Activated CD4-positive, CD25-positive, alpha-beta regulatory T cell treated with anti-CD3 and anti-CD28 coated beads, Interleukin-2, amount 50 U/mL, for 16 hours (primary cell): ENCODE measurements at places on chromosomes 5 and 9.

DNA sequence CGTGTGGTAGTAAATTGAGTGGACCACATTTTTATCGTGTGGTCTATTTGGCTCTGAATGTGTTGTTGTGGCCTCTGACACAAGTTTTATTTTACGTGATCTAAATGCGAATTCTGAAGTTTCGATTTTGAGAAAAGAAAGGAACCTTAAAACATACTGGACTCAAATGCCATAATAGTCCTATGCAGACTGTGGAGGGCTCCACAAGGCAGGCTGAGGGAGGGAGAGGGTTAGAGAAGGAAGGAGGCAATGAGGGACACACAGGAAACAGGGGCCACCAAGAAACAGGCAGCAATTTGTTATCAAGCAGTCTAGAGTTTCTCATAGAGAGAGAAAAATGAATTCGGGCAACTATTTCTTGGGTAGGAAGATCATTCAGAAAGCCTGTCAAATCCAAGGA is 110.4 kb upstream of the SEMA6A start:
- DNase-seq, result no peak

DNA sequence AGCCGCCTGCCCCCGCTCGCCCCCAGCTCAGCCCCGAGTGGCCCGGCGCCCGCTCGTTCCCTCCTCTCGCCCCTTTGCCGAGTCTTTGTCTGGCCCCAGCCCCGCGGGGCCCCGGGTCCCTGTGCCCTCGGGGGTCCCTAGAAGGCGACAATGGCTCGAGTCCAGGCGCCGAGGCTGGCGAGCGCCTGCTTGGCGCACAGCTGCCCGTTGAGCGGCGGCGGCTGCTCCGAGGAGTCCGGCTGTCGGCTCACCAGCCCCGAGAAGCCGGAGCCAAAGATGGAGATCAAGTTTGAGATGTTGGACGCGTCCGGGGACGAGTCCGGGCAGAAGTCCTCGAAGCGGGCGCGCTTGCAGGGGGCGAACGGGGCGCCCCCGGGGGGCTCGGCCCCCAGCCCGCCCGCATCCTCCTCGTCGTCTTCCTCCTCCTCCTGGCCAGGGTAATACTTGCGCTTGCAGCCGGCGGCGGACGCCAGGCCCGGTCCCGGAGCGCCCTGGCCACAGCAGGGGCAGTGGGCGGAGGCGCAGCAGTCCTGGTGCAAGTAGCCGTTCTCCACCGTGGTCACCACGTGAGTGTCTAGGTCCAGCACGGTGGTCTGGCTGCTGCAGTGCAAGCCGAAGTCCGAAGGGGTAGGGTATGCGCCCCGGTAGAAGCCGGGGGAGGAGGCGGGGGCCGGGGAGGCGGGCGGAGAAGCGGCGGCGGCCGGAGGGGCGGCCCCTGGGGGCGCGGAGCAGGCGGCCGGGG is 1.2 kb downstream of the IER5L start:
- no peak for DNase-seq

- no peak for DNase-seq
These were observed 76.2 kb downstream of the DAPK1 start for GRCh38 chr9:87573841-87574342.

DNA sequence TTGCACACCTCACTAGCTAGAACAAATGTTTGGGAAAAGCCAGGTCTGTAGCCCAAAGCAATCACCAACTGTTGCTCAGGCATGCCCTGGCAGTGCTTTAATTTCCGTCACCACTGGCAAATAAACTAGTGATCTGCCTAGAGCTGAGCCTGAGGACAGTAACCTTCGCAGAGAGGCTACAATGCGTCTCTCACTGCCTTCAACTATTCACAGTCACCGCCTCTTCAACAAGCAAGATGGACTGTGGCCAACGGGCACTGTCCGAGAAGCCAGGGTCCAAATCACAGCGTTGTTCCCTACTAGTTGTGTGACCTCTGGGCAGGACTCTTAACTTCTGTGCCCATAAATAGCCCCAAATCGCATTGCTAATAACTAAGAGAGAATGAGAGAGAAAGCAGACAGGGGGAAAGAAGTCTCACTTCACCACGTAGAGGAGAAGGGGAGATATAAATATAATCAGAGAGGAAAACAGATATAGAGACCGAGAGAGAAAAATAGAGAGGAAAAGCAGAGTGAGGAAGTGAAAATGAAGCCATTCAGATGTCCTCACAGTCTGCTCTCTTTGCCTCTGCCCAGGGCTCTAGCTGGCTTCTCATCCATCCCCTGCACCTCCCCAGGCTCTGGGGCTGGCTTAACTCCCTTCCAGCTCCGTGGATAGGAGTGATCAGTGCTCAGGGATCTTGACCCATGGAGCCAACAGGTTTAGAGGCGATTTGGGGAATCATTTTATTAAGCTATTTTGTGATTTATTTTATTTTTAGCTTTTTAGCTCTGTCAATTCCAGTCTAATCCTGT is 157.9 kb downstream of the ZDHHC21 start:
- no peak for DNase-seq

DNA sequence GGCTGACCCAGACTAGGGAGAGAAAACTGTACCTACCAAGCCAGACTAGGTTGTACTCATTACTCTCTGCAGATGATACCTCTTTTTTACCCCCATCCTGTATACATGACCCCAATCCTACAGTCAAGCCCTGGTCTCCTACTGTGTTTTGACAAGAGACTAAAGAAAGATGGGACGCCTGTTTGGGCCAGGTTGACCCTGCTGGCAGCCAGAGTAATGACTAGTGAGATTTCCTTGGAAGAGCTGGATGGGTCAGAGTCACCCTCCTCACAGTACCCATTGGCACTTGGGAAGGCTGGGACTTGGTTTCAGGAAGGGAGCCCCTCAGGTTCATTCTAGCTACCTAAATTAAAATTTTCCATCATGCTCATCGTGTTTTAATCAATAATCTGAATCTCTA is 89.7 kb upstream of the NR4A3 start:
- no peak for DNase-seq

GRCh38 chr5:43286623-43287022 is 26.6 kb downstream of the HMGCS1 start:
- no peak for DNase-seq

DNA sequence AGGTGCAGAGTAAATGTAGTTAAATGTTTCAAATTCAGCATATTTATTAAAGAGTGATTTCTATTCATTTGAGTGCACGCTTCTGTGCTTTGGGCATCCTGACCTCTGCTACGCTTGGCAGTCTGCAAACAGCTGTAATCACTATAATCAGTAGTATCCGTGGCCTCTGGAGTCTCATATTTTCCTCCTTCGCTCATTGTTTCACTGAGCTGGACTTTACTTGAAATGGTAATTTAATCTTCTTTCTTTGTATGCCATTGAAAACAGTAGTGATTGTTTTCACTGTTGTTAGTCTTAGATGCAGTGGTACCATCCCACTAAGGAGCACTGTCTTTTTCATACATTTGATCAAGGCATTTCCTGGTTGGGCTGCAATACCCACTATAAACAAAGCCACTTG is 43.5 kb upstream of the CAVIN4 start:
- DNase-seq, result no peak

- DNase-seq, result no peak
These were observed 102.4 kb downstream of the NDFIP1 start for GRCh38 chr5:142210864-142211412.

- DNase-seq, result no peak
These were observed 235.0 kb downstream of the FANCC start for GRCh38 chr9:95082401-95083084.

- no peak for DNase-seq
These were observed 134.8 kb upstream of the RGMB start for GRCh38 chr5:98638701-98639100.

DNA sequence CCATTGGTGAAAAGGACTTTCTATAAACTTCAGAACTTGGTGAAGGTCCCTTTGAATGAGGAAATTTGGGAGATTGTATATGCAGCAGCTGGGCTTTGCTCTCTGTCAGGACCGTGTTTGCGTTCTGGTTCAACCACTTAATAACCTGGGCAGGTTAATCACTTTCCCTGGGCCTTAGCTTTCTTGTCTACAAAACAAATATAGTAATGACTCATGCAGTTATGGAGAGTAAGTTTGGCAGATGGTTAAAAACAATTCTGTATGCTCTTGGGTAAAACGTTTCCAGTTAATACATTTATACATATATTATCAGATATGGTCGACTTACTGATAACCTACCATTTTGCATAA is 197.0 kb downstream of the ARHGEF28 start:
- DNase-seq, result no peak

DNA sequence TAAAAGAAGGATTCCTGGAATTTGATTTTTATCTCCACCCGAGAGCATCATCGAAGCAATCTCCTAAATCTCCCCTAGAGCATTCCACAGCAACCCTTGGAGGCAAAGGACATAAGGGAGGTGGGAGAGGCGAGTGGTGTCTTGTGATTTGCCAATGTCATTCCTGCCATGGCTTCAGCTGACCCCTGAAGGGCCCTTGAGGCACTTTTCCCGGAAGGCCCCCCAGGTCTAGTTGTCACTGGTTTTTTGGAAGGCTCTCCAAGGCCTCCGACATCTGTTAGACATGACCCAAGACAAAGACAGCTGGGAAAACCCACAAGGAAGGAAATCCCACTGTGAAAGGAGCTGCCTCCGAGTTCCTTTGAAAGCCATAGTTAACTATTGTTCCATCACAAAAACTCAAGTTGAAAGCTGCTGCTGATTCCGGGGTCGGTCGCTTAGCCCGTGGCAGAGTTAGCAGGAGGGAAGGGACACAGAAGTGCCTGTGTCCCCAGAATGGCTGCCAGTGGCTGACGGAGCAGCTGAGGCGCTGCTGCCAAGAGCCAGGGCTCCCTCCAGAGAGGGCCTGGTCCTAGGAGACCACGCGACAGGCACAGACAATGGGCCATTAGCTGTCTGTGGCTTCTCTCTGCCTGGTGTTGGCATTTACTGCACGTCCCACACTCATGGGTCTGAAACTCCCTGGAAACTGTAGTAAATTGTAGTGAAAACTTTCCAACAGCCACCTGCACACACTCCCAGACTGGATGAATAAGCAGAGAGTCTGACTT is 24.4 kb upstream of the TRIO start:
- no peak for DNase-seq

GRCh38 chr5:11602298-11602697 is 301.9 kb downstream of the CTNND2 start:
- DNase-seq, result no peak

- DNase-seq, result no peak
These were observed 177.4 kb downstream of the SAXO1 start for GRCh38 chr9:18855656-18856055.

GRCh38 chr5:75235711-75236110 is 967 bp downstream of the ANKRD31 start:
- DNase-seq, result no peak

GRCh38 chr9:81375187-81376100 is 313.9 kb downstream of the TLE1 start:
- no peak for DNase-seq

DNA sequence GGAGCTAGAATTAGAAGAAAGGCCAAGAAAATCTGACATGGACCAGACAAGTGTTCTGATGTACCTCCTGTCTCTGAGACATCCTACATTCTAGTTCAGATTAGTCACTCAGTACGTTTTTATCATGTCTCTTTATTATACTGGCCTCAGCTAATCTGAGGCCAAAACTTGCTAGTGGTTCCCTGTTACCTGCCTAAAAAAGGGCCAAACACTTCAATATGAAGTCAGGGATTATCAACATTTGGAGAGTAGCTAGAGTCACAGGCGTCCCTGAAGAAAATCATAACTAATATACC is 587.4 kb downstream of the PRELID2 start:
- DNase-seq, result no peak

DNA sequence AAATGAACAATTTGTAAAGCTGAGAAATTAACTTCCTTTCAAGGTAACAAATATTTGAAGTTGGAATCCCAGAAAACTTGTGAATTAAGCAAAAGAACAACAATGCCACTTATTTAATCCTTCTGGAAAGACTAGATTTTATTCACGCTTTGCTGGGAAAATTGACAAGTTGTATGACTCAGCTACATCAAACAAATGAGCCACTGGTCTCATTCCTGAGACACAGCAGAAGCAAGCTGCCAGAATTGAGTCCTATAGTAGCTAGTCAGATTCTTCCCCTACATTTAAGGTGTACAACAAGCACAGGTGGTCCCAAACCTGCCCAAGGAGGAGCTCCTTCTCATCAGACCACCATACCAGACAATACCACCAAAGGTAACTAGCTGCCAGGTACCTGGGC is 280.7 kb downstream of the SPOCK1 start:
- DNase-seq, result no peak

GRCh38 chr9:114516913-114517312 is 11.6 kb upstream of the WHRN start:
- DNase-seq, result no peak

DNA sequence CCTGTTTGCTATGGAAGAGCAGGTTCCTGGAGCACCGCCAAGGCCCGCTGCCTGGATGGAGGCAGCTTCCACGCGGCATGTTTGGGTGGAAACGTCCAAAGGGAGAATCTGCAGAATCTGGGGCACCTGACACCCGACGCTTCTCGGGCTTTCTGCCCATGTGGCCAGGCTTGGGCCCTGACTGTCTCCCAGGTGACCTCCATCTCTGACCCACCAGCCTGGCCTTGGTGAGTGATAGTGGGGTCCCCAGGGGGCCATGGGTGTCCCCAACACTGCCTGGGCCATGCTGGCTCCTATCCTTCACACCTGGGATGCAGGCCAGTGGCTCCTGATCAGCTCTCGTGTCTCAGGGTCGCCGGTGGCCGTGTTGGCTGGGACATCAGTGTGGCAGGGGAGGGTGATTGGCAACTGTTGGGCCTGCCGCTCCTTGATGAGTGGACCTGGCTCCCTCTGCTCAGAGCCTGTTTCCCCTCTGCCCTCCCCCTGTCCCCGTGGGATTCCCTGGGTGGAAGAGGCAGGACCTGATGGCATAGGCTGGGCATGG is 34.0 kb downstream of the GLT6D1 start:
- no peak for DNase-seq

DNA sequence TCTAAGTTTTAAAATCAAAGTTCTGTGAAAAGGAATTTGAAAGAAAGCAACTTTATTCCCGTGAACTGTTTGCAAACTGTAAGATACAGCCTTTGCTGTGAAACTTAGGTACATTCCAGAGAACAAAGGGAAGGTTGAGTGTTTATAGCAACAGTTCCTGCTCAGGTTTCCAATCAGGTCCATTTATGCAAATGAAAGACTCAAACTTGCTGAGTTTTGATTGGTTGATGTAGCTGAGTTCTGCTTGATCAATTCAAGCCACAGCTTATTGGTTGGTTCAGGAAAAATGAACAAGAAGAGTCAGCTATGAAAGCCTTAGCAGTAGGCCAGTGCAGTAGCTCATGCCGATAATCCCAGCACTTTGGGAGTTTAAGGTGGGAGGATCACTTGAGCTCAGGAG is 37.9 kb downstream of the SLC27A6 start:
- no peak for DNase-seq

- DNase-seq, result no peak
These were observed 138.4 kb downstream of the C9orf152 start for GRCh38 chr9:110069326-110070248.

GRCh38 chr5:6496207-6496584 is 47.5 kb downstream of the UBE2QL1 start:
- DNase-seq, result no peak
